ENCODE measurements at places on chromosomes 5 and 9.

DNA sequence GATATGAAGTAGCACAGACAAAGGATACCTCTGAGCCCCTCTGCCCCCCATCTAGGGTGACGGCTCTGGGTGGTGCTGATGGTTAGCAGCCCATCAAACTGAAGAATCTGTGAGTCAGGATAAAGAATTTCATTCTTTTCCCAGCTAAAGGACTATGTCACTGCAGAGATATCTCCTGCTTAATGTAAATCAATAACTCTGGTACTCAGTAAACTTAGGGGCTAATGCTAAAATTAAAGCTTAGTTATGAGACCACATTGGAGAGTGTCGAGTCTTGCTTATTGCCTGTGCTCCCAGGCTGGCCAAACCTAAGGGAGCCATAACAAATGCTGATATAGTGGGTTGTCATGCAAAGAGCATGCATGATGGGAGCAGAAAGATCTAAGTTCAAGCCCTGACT, 25.6 kb upstream of the ACTBL2 start:
- no peak for DNase-seq

DNA sequence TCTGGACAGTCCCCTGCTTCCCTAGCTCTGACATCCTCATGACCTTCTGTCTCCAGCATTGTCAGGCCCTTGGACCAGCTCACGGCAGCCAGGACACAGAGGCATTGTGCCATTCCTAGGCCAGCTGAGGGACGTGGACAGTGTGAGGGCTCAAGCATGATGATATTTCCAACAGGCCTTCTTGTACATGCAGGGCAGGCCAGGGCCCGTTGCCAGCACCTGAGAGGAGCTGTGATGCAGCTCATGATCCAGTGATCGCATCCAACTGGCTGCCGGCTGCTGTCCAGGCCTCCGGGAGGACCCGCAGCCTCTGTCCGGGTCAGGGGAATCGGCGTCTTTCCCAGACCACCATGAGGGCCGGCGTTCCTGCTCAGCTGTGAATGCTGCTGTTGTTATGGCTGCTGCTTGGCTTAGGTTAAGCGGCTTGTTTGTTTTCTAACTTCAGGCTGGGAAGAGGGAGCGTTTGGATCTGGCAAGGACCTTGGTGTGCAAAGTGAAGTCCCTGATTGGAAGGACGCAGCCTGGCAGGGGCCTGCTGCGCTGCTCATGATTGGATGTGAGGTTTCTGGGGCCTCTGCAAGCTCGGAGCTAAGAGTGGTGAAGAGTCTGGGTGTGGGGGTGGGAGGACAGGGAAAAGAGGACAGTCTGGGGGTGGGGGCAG, 53.8 kb downstream of the PDZD2 start:
- DNase-seq = no peak

GRCh38 chr5:97097326-97098230, 44.8 kb downstream of the LIX1 start:
- DNase-seq = no peak

DNA sequence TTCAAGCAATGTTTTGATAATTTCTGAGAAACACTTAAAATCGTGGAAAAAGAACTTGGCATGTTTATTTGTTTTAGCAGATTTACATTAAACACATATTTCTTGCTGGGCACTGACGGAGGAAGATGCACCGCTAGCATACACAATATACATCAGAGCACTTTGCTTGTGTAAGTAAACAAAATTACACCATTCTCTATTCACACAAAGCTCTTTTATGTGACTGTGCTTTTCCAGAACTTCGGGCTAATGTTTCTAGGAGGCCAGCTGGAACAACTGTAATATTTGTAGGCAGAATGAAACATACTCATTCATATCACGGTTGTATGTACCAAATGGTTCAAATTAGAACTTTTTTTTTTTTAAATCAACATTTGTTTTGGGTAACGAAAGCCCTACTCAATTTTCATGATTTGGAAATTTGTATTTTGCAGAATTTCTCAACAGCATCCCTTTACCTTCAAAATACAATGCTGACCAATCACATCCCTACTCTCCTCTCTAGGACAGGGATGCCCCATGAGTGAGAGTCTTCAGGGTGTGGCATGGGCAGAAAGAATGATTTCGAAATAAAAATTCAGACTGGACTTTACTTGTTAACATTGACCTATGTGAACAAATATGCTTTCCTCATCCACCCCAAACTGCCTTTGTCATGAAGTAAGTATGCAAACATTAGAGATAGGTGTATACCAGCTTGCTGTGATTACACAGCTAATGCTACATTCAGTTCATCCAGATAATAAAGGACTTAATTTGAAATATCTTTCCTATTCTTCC, 425.1 kb downstream of the BNC2 start:
- no peak for DNase-seq

DNA sequence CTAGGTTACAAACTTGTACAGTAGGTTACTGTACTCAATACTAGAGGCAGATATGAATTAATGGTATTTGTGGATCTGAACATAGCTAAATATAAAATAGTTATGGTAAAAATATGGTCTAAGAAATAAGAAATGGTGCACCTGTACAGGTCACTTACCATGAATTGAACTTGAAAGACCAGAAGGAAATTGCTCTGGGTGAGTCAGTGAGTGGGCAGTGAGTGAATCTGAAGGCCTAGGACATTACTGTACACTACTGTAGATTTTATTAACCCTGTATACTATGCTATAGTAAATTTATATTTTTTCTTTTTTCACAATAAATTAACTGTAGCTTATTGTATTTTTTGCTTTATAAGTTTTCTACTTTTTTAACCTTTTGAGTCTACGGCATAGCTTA, 1020.4 kb downstream of the CDH18 start:
- DNase-seq = no peak

DNA sequence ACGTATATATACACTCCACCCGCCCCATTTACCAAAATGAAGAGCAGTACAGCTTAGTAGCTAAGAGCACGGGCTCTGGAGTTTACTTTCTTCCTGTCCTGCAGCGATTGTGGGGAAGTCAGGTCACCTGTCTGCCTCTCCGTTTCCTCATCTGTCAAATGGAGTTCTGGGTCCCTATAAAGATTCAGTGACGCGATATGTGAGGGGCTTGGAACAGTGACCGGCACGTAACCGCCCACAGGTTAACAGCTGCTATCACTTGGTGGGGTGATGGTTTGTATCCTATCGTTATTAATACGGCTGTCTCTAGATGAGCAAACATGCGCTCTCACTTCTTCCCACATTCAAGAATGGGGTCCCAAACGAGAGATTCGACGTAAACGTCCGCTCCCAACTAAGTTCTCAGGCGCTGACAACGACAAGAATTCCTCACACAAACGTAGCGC, 426 bp downstream of the FAM114A2 start:
- DNase-seq = peak; percentile 5

GRCh38 chr5:105350486-105351140, 1788.0 kb upstream of the NUDT12 start:
- no peak for DNase-seq

DNA sequence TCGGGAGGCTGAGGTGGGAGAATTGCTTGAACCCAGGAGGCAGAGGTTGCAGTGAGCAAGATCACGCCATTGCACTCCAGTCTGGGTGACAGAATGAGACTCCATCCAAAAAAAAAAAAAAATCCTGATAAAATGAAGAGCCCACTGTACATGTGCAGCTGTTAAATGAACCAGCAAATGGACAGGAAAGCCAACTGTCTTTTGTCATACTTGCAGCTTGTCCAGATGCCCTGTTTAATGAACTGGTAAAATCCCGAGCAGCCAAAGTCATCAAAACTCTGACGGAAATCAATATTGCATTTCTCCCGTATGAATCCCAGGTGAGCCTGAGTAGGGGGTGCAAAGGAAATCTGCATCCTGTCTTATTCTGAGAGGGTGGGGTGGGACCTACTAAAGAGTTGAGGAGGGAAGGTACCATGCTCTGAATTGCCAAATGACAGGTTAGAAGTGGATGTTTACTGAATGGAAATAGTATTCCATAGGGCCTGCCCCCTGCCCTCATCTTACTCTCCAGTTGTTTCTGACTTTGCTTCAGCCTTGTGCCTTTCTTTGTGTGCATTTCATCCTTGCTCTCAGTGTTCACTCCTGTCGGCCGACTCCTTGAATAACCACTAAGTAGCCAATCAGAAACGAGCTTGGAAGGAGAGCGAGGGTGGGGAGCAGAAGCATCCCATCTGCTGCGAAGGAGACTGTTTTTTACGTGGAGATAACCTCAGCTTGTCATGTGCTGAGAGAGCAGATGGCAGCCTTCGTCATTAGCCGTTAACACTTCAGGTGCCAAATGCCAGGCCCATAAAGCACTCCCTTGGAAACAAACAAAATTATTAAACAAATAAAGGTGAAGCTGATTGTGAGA, 45.7 kb upstream of the CFAP157 start:
- DNase-seq = no peak

All from activated T-helper 1 cell treated with anti-CD3 and anti-CD28 coated beads, Interleukin-2, amount 50 U/mL, for 16 hours (primary cell).